ENCODE measurements at places on chromosomes 16 and 17. TPM values are rescaled to one million over a fixed set of nuclear protein-coding genes. Genes with fewer than 3 reads are reported as not detected.

Gene ASPA
- not detected for total RNA-seq

Gene OTOA
- 0.07 TPM for total RNA-seq

Gene ANKRD11
- 105 TPM for total RNA-seq

Gene SPATA32
- not detected for total RNA-seq

Gene ZDHHC1
- 6.3 TPM for total RNA-seq

Gene PROCA1
- 1.3 TPM for total RNA-seq

Gene MRPL10
- total RNA-seq: 42.4 TPM

Gene SETD6
- total RNA-seq: 11.1 TPM

Gene UBTF
- 74.1 TPM for total RNA-seq

Gene LGALS9B
- total RNA-seq: not detected

Gene NSF
- total RNA-seq: 48.5 TPM

Gene ASIC2
- 0.07 TPM for total RNA-seq

Gene CIITA
- under 0.01 TPM for total RNA-seq

Gene GPR139
- not detected for total RNA-seq

Gene PDILT
- total RNA-seq: not detected

Gene RBFOX1
- total RNA-seq: not detected

Gene CCL5
- total RNA-seq: not detected

Gene OSBPL7
- total RNA-seq: 11.3 TPM

Gene KCNG4
- not detected for total RNA-seq

Gene PLA2G10
- not detected for total RNA-seq

Gene MT1E
- total RNA-seq: 259 TPM

Gene TMEM256
- total RNA-seq: 49.5 TPM

Gene YPEL2
- 67.2 TPM for total RNA-seq

Gene HEATR9
- total RNA-seq: not detected

Gene MT4
- not detected for total RNA-seq

Gene ENPP7
- not detected for total RNA-seq

Gene GAS7
- under 0.01 TPM for total RNA-seq

Gene KRT35
- total RNA-seq: not detected

Gene KRT36
- not detected for total RNA-seq

Gene AOC3
- total RNA-seq: under 0.01 TPM

Gene KREMEN2
- total RNA-seq: not detected

Gene CD300E
- not detected for total RNA-seq

Gene CSH2
- not detected for total RNA-seq

Gene SPNS2
- total RNA-seq: 13.4 TPM

Gene KLHL36
- 45.9 TPM for total RNA-seq

Gene UBN1
- total RNA-seq: 53.7 TPM

Gene KRTAP3-2
- not detected for total RNA-seq

Gene CHST4
- total RNA-seq: not detected

Gene ABCA10
- total RNA-seq: 0.80 TPM

Gene GDPD1
- 7.9 TPM for total RNA-seq

Gene TNFSF12
- 12.5 TPM for total RNA-seq

Gene GP1BA
- total RNA-seq: not detected

Gene PRKCB
- total RNA-seq: 0.14 TPM

Gene SLC6A2
- not detected for total RNA-seq

Gene TNP2
- not detected for total RNA-seq

Gene GCGR
- total RNA-seq: not detected

Gene DLG4
- 14.8 TPM for total RNA-seq

Gene ZPBP2
- total RNA-seq: not detected

Gene MPP2
- total RNA-seq: 1.8 TPM

Gene TLCD3B
- total RNA-seq: 0.13 TPM

Gene TPSG1
- not detected for total RNA-seq

Gene GPRC5B
- total RNA-seq: 23.5 TPM

Gene TOX3
- 0.27 TPM for total RNA-seq

Gene SP6
- 2.4 TPM for total RNA-seq

Gene MFSD6L
- not detected for total RNA-seq

Gene CDH3
- total RNA-seq: not detected

Gene MT1G
- not detected for total RNA-seq

Gene CDH5
- total RNA-seq: 787 TPM

Gene MIEF2
- total RNA-seq: 7.8 TPM

All from thoracic aorta endothelial cell (primary cell).